Activated naive CD4-positive, alpha-beta T cell treated with anti-CD3 and anti-CD28 coated beads, Interleukin-2, amount 10 ng/mL, durations not matched to agents 7 days and 5 days (primary cell): ENCODE measurements at places on chromosomes 11 and 22.

GRCh38 chr22:45278125-45278524, 6.6 kb upstream of the UPK3A start:
- no peaks in the 10 kb centered on the region for H3K36me3 ChIP-seq
- H3K4me3 ChIP-seq = no peak overlapping the region
- peaks cover 13% of the 10 kb centered on the region for H3K4me1 ChIP-seq
- H3K27ac ChIP-seq = no peak overlapping the region

- no peak for DNase-seq
- no peaks in the 10 kb centered on the region for H3K36me3 ChIP-seq
- H3K27ac ChIP-seq = no peak overlapping the region
- no peak overlapping the region for H3K4me3 ChIP-seq
- no peaks in the 10 kb centered on the region for H3K4me1 ChIP-seq
Observed at GRCh38 chr11:70060611-70061293, 17.4 kb upstream of the ANO1 start.

- H3K27me3 ChIP-seq = peaks cover 9% of the 10 kb centered on the region
- H3K27ac ChIP-seq = no peak overlapping the region
Observed at GRCh38 chr11:62958547-62959421, 26.0 kb downstream of the SLC22A6 start.

DNA sequence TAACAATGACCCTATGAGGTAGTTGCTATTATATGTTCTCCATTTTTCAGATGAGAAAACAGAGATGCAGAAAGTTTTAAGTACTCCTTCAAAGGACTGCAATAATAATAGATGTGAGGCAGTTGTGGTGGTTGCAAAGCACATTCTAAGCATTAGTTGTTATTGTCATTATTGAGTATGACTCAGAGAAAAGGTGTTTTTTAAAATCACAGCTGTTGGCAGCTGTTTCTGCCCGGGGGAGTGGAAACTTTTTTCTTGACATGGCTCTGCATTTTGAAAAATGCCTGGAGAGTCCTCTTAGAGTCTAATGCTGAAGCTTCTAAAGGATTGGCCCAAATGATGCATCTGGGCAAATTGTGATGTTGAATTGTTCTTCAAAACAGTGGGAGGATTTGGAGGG, 244.5 kb upstream of the MPPED2 start:
- H3K4me1 ChIP-seq = no peaks in the 10 kb centered on the region
- no peaks in the 10 kb centered on the region for H3K27me3 ChIP-seq
- H3K36me3 ChIP-seq = no peaks in the 10 kb centered on the region
- H3K4me3 ChIP-seq = no peak overlapping the region
- DNase-seq = no peak

DNA sequence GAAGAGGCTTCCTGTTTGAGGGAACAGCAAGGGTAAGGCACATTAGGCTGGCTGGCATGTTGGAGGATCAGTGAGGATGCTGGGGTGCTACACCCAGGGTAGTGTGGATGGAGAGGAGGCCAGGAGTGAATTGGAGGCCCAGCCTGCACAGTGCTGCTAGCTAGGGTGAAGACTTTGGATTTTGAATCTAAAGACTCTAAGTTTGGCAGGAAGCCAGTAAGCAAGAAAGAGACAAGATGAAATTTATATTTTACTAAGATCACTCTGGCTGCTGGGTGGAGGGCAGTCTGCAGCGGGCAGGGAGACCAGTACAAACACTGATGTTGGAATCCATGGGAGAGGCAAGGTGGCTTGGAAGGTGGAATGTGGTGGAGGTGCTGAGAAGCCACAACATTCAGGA, 43.6 kb downstream of the TSPAN18 start:
- peak overlapping the region; percentile 35 for H3K27ac ChIP-seq
- no peak for DNase-seq
- H3K27me3 ChIP-seq = peaks cover 2% of the 10 kb centered on the region
- H3K4me1 ChIP-seq = peaks cover 3% of the 10 kb centered on the region

GRCh38 chr11:61737636-61738386, 14.6 kb upstream of the MYRF start:
- H3K27me3 ChIP-seq = no peaks in the 10 kb centered on the region
- H3K27ac ChIP-seq = peak overlapping the region; percentile 42
- H3K36me3 ChIP-seq = no peaks in the 10 kb centered on the region
- no peak overlapping the region for H3K4me3 ChIP-seq
- H3K4me1 ChIP-seq = no peaks in the 10 kb centered on the region
